ENCODE measurements at places on chromosomes 13 and 19.

DNA sequence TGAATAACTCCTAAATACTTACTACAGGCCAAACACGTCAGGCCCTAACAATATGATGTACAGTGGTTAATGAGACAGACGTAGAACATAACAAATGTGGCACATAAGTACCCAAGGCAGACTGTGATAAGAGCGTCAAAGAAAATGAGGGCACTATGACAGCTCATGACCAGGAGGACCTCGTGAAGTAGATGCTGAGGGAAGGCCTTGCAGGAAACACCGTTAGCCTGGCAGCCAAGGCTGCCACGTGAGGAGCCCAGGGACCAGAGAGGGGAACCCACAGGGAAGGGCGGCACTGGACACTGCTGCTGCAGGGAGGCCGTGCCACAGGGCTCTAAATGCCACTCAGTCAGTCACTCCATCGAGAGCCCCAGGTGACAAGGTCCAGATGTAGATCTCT lies 5.7 kb downstream of the TUBGCP3 start:
- DNase-seq: no peak

GRCh38 chr13:78029901-78030300 lies 111.3 kb upstream of the EDNRB start:
- DNase-seq: no peak

GRCh38 chr13:52001120-52001731 lies 10.0 kb downstream of the ATP7B start:
- DNase-seq: peak; percentile 48

DNA sequence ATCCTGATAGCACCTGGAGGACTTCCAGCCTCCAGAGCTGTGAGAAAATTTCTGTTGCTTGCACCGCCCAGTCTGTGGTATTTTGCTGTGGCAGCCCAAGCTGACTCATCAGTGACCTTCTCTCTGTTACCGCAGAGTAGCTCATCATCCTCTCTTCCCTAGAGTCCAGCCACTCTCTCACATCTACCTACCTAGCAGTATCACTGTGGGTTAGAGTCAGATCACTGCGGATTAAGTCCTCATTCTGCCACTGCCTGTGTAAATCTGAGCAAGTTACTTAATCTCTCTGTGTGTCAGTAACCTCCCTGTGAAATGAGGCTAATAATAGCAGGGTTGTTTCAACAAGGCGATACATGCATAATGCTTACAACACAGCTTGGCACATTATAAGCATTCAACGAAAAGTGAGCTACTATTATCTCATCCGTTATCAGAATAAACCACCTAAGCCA lies 40.3 kb upstream of the USPL1 start:
- DNase-seq: peak; percentile 51

GRCh38 chr13:110306340-110306959 lies 507 bp downstream of the COL4A1 start:
- no peak for DNase-seq

GRCh38 chr13:74056801-74057542 lies 77.2 kb downstream of the KLF12 start:
- no peak for DNase-seq

DNA sequence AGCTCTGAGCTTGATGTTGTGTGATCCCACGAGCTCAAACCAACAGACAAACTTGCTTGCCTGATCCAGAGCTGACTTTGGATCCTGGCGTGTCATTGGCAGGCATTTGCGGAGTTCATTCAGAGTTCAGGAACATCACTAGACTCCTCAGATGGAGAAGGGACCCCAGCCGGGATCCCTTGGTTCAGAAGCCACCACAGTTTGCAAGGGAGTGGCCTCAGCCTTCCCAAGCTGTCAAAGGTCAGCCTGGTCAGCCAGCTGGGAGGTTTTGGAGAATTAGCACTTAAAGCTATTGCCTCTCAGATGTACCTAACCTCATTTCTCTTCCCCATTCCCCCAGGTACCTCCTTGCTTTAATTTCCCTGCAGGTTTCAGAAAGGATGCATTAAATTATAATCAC lies 208.8 kb upstream of the SOX21 start:
- DNase-seq: no peak

DNA sequence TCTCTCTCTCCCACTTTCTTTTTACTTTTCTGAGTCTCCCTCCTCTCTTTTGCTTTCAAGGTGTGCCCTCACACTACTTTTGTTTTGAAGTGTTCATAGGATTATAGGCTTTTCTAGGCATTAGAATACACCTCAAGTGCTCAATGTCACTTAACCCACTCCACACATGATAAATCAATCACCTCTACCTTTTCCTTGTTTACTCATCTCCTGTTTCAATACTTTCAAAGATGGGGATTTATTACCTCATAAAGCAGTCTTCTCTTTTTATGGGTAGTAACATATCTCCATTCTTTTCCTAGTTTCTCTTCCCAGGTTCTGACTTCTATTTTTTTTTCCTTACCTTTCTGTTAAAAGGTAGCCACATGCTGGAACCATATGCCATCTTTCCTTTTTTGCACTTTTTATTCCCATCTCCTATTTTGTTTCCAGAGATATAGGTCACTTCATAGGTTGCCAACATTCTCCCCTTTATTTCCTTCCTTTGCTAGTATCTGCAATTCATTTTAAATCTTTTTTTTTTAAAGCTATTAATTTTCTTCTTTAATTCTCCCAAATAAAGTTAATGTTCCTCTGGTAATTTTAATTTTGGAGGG lies 137.6 kb upstream of the SLC10A2 start:
- DNase-seq: no peak

DNA sequence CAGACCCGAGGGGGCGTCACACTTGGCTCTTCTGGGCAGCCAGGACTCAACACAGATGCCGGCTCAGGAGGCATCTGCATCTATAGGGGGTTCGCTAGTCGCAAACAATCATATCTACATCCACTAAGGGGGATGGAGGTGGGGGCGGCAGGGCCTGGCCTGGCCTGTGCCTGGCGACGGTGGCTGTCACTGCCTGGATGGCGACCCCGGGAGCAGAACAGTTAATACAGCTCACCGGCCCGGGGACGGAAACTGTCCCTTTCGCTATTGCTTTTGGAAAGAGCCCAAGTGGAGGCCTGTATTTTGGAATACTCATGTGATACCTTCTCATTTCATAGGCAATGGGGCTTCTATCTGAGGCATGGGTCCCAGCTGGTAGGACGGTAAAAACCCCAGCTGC lies 17.7 kb downstream of the SGTA start:
- no peak for DNase-seq

Measured in CD4-positive, alpha-beta T cell treated with Interleukin-10 for 1 hour (primary cell).